ENCODE measurements at places on chromosomes 2 and 18. TPM values are rescaled to one million over a fixed set of nuclear protein-coding genes. Genes with fewer than 3 reads are reported as not detected.

Gene CTDP1
- 15.6 TPM for total RNA-seq

Gene MAPRE2
- 258 TPM for total RNA-seq

DNA sequence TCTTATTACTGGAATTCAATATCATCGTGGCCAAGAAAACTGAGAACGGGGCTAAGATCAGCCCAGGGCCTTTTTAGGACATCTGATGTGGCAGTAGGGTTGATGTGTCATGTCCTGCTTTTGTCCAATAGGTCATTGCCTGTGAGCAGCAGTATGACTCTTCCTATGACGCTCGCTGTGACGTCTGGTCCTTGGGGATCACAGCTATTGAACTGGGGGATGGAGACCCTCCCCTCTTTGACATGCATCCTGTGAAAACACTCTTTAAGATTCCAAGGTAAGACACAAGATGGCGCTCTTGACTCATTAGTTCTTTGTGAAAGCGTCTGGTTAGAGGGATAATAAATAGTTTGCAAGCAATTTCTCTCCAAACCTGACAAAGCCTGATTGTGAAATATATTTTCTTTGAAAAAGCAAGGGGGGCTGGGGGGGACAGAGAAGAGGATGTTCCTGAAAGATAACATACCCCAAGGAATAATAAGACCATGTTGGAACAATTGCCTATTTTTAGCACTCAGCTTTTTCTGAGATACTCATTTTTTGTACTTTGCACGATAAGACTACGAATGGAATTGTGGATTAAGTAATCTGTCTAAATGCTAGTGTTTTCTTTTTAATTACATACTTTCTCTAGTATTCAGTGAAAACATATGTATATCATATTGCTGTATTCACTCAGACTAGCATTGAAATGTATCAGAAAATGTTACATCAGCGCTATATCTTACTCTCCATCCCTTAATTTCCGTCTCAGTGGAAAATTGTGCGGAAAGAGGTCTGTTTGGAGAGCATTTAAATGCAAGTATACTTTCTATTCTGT lies 58.1 kb downstream of the MYO3B start:
- no peak for DNase-seq

DNA sequence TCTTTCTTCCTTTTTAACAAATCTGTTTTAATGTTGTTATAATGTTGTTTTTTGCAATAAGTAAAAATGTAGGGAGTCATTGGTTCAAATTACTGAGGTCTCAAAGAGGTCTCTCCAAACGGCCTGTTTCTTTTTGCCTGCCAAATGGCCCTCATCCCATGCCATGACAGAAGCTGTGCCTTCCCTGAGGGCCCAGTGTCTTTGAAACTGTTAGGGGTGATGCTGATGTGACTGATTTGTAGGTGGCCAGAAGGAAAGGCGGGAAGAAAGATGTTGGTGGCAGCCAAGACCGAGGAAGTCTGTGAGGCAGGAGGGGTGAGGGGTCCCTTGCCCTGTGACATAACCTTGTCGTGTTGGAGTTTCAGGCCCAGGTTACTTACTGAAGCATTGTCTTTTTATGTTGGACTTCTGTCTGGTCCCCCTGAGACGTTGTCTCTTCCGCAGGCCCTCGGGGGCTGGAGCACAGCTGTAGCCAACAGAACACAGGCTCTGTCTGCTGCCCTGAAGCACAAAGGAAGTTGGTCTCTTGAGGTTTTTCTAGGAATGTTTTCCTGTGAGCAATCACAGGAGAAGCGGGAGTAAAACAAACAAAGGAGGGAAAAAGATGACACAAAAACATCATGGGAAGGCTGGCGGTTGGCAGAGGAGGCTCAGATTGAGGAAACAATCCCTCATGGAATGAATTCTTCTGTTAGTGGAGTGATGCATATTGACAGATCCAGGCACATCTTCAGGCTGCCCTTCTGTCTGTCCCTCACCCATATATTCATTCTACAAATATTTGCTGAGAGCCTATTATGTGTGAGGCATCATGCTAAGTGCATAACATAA lies 4.9 kb upstream of the ST3GAL5 start:
- DNase-seq = no peak

DNA sequence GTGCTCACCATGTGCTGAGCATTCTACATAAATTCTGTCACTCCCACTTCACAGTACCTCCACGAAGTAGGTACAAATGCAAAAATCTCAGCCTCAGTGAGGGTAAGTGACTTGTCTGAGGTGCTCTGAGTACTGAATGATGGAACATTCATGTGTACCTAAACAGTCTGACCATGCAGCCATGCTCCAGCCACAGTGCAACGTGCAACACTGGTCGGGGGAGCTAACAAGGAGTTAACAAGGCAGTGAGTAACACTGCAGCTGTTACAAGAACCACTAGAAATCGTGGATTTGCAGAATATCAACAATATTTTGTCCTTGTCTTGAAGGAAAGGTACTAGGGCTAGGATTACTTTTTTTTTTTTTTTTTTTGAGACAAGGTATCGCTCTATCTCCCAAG lies 36.6 kb upstream of the NDUFV2 start:
- no peak for DNase-seq

GRCh38 chr2:11280713-11281112 lies 63.7 kb downstream of the ROCK2 start:
- no peak for DNase-seq

DNA sequence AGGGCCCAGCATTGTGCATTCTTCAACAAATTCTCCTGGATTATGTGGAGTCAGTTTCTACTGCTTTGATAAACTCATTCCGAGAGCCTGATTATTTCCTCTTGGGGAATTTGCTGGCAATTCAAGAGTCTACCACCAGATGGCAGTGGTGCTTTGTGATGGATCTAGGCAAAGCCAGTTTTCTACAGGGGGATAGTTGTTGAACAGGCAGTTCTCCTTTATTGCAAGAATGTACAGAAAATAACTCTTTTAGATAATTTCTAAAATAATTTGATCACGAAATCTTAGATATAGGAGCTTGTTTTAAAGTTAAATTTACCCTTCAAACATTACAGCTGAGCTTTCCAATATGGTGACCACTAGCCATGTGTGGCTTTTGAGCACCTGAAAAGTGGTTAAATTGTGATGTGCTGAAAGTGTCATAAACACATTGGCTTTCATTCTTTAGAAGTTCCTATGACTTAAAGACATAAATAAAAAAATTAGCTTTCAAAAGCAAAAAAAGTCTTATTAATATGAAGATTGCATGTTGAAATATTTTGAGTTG lies 66.7 kb upstream of the HAAO start:
- peak; percentile 83 for DNase-seq

DNA sequence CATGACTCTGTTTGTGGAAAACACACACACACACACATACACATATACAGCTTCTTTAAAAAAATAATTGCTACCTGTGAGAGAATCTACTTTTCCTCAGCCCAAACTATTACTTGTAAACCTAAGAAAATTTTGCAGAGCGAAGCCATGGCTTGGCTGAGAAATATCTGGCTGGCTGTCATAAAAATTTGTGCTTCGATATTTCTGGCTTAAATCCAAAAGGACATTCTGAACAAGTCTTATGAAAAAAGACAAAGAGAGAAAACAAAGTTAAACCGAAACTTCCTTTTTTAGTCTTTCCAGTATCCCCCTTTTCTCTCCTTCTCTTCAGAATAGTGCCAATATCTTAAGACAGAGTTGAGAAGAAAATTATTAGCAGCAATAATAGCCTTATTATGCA lies 2048.0 kb downstream of the SUCLG1 start:
- no peak for DNase-seq

DNA sequence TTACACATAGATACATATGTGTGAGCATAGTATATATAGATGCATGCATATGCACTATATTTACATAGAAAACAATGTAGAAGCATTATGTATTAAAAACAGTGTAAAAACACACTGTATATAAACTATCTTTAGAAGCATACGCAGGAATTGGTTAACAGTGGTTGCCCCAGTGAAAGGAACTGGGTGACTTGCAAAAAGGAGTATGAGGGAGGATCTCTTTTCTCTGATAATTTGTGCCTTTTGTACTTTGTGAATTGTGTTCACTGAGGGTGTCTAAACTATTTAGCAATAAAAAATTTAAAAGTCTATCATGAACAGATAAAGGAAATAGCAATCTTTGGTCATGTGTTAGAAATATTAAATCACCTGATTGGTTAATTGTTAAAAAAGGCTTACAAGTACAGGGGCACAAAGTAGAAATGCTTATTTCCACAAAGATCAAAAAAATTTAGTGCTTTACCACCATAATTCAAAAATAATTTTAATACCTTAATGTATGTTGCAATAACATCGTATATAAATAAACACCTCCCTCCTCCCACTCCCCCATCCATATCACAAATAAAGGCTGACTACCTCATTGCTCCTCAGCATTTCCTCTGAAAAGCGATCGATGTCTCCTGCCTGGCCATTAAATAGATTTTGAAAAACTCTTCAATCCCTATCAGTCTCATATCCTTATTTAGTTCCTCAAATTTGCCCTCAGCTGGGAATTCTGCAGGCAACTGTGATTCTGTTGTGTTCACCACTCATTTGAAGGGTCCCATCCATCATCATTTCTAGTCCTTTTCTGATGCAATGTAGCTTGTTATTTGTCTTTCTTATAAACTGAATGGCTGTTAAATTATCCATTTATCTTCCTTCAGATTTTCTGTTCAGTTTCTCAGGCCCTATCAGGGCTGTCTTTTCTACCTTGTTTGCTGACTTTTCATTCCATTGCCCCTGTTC lies 257.3 kb downstream of the AGPS start:
- no peak for DNase-seq

DNA sequence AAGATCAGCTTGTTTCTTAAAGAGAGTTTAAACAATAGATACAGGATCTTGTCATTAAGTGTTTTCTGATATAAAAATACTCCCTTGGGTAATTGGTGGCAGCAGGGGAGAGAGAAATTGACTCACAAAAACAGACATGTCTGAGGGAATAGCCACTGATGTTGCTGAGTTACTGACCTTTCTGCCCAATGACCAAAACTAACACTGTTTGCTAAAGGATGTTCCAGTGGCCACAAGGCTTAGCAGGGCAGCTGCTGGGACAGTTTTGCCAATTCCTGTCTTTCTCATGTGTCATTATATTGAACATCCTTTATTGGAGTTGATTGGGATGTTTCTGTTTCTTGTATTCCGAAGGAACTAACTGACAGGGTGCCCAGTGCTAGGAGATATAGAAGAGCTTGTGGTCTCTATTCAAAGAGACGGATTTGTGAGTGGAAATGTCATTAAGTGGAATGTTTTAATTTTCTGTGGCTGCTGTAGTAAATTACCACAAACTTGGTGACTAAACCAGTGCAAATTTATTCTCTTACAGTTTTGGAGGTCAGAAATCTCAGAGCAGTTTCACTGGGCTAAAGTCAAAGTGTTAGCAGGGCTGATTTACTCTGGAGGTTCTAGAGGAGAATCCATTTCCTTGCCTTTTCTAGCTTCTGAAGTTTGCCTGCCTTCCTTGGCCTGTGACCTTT lies 124.8 kb upstream of the RMDN2 start:
- DNase-seq = no peak

DNA sequence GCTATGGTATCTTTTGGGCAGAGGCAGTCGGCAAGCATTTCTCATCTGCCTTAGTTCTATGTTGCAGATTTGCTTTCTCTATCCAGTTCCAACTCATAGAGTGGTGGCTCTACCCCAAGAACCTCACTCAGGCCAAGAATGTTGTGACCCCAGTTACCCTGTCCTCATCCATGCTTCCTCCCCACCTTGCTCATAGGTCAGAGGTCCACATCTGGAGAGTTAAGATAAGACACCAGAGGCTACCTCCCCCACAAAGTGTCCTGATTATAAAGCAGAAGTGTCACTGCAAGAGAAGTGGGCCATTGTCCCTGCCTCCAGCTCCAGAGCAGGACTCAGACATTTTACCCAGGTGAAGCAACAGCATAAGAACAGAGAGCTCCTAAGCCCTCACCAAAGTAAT lies 276.8 kb upstream of the CHST9 start:
- DNase-seq = no peak

- DNase-seq = no peak
Measured at GRCh38 chr2:216159646-216160045, 50.5 kb downstream of the XRCC5 start.

DNA sequence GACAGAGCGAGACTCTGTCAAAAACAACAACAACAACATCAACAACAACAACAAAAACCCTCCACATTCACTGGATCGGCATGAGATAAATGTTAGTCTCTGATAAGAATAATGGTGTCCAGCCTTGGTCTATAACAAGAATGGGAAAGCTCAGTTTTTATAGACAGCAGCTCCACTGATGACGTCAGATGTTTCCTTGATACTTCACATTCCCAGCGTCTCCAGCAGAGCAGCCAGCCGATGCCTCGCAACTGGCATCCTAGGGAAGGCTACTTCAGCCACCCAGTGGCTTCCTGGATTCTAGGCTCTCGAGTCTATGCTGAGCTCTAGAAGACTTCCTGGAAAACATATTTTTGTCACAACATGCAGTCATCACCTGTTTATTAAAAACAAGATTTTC lies 271.4 kb upstream of the SMIM21 start:
- no peak for DNase-seq

DNA sequence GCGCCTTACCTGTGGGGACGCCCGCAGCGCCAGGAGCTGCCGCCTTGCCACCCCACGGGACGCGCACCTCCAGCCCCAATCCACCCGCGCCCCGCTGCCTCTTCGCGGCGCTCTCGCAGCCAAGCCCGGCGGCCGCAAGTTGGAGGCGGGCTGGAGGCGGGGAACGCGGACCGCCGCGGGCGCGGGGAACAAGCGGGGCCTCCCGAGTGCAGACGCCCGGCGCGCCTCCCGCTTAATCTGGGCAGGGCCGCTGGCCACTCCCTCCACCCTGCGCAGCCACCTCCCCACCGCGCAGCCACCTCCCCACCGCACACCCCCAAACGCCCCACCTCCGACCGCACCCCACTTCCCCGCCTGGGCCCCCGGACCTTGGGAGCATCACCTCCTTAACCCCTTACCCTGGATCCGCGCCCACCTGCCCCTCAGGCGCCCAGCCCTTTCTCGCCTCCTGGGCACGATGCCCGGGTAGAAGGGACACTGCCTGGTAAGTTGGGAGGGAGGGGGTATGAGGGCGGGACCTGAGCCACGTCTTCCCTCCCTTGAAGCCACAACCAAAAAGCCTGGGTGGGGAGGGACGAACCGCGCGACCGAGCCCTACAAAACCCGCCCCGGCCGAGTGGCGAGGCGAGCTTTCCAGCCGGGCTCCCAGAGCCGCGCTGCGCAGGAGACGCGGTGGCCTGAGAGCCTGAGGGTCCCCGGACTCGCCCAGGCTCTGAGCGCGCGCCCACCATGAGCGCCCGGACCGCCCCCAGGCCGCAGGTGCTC lies at the start of the genes COL4A3 and COL4A4:
COL4A3 (plus strand) TSS at position 627 of the 765 bp plus-strand sequence; CDS start at position 730, 103 bp downstream.
COL4A4 (minus strand) TSS at position 208 of the 765 bp plus-strand sequence. CDS start 16,722 bp downstream, outside the sequence.
- peak; percentile 58 for DNase-seq

DNA sequence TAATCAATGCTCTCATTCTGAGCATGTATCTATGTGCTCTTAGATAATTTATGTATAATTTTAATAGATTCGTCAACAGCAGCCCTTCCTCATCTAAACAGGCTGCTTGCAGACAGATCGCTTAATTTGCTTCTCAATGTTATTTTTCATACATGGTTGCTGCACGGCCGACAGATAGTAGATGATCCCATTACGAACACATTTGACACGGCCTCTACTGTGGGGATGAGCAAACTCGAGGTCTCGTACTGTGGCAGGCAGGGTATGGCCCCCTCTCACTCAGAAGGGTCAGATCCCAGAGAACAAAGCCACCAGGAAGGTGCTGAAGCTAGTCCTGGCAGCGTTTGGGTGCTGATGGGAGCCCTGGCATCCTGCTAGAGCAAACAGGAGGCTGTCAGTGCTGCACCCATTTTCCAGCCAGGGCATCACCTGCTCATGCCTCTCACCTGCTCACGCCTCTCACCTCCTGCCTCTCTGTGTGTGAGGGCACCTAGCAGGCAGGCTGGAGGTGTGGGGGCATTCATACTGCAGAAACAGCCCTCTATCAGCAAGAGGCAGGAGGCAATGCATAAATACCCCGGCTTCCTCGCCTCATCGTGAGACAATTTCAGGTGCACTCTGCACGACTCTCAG lies 80.0 kb downstream of the KLHL29 start:
- DNase-seq = no peak

- DNase-seq = no peak
Measured at GRCh38 chr2:8590938-8591337, 90.9 kb upstream of the ID2 start.

Data from stomach (tissue), 19 donors.